ENCODE measurements at places on chromosomes 11 and 22.

DNA sequence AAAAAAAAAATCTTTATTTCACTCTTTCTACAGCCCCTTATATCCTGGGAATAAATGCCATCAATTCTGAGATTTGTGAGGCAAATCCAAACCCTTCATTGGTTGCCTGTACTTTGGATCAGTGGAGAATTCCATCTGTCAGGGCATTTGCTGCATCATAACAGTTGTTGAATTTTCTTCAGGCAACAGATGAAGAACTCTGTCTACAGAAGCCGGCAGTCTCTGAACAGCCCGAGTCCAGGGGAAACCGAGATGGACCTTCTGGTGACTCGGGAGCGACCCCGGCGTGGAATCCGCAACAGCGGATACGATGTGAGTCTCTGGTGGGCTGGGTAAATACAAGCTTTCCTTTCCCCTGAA, 82.3 kb downstream of the C11orf91 start:
- no peak for DNase-seq

GRCh38 chr11:69293819-69294505, at the start of gene MYEOV:
Gene MYEOV (plus strand): TSS chr11:69294155. CDS start chr11:69295355, 1,200 bp downstream.
- no peak for DNase-seq

DNA sequence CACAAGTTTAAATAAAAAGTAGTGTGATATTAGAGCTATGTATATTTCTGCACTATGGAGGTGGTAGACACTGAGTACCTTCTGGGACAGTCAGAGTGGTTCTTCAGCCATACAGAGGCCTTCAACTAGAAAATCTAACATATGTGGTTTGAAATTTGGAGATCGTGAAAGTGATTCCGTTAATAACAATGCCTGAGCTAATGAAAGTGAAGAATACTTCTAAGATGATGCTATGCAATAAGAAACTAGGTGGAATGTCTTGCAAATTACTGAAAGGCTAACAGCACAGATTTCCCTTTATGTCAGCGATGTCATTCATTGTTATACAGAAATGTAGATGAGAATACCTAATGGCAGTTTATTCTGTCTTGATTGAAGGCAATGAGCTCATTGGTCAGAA, 1984.7 kb upstream of the RAG2 start:
- no peak for DNase-seq

DNA sequence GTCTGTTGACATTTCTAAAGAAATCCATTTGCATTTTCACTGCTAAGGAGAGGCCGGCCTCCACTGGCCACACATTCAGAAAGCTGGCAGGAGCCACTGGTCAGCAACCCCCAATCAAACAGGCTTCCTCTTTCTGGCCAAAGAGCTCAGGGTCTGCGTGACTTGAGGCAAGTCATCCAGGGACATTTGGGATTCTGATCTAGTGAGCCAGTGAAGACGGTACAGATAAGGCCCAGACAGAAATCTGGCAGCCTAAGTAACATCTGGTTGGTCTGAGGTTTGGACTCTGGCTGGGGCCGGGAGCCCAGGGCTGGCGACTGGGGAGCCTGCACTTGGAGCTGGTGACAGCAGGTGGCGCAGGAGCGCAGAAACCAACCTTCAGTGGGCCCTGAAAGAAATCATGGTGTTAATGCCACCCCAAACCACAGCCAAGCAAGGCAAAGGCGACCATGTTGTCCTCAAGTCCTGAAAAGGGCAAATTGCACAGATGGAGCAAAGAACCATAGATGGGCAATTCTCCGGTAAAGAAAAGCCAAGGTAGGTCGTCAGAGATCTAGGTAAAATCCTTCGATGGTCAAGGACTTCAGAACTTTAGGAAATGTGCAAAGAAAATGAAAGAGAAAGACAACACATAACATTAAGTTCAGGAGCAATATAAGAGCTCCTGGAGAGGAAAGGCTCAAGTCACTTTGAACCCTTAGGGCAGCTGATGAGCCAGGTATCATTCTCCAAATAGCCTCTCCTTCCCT, 99.4 kb upstream of the BLID start:
- DNase-seq, result no peak

All from COR-L47 (cell line).